ENCODE measurements at places on chromosomes 11 and 22.

DNA sequence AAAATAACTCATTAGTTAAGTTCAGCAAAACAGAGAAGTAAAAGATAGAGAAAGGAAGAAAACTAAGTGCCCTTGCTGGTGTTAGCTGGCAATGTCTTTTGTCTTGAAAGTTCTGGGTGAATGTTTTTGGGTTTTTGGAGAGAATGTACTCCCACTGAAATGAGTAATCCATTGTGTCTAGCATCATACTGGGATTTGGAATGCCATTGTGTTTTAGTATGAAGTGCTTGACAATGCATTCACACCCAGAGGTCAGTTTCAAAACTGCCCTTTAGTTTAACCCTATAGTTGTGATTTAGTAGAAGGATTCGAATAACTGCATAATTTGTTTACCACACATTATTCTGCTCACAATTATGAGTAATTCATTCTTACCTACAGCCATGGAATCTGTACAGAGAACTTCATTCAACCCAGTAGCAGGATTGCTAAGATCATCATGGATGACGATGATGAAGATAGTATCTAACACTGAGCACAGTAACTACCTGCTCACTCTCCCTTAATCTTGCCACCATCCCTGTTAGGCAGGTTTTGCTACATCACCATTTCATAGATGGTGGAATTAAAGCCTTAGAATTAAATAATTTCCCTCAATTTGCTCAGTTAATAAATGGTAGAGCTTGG, 33.9 kb downstream of the MAML2 start:
- DNase-seq, result no peak

DNA sequence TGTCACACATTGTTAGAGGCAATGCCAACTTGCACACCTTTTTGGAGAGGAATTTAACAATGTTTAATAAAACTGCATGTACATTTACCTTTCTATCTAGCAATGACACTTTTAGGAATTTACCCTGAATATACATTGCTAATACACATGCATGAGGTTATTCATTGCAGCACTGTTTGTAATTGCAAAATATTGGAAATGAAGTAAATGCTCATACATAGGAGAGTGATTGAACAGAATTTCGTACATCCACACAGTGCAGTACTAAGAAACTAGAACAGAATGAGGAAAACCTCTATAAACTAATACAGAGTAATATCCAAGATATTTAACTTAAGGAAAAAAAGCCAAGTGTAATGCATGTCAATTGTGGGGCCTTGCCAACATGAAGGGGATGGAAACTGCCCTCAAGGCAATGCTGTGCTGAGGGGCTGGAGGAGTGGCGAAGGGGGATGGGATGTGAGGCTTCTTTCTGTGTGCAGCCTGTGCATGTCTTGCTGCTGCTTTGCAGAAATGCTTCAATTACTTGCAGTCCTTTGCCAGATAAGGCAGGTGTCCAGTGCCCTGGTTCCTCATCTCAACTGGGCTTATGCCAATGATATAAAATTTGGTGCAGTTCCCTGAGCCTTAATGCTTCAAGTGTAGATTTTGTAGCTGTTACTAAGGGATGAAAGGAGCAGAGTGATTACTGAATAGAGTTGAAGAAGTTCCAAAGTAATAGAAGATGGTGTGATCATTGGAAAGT, 96.1 kb downstream of the GRIA4 start:
- no peak for DNase-seq

- no peak for DNase-seq
Observed at GRCh38 chr22:35835998-35836691, 118.5 kb downstream of the APOL5 start.

DNA sequence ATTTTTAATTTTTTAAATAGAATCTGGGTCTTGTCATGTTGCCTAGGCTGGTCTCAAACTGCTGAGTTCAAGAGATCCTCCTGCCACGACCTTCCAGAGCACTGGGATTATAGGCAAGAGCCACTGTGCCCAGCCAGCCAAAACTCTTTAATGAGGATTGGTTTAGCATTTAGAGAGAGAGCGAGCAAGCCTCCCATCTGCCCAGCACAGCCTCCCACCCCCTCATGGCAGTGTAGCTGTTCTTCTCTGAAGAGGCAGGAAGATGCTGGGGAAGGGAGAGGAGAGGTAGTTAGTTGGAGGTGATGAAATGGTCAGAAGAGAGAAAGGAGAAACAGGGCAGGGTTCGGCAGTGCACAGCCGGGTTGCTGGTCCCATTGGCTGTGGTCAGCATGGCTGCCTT, 105.7 kb downstream of the SCN3B start:
- no peak for DNase-seq

GRCh38 chr22:41047801-41048211, 44.6 kb upstream of the EP300 start:
- no peak for DNase-seq

DNA sequence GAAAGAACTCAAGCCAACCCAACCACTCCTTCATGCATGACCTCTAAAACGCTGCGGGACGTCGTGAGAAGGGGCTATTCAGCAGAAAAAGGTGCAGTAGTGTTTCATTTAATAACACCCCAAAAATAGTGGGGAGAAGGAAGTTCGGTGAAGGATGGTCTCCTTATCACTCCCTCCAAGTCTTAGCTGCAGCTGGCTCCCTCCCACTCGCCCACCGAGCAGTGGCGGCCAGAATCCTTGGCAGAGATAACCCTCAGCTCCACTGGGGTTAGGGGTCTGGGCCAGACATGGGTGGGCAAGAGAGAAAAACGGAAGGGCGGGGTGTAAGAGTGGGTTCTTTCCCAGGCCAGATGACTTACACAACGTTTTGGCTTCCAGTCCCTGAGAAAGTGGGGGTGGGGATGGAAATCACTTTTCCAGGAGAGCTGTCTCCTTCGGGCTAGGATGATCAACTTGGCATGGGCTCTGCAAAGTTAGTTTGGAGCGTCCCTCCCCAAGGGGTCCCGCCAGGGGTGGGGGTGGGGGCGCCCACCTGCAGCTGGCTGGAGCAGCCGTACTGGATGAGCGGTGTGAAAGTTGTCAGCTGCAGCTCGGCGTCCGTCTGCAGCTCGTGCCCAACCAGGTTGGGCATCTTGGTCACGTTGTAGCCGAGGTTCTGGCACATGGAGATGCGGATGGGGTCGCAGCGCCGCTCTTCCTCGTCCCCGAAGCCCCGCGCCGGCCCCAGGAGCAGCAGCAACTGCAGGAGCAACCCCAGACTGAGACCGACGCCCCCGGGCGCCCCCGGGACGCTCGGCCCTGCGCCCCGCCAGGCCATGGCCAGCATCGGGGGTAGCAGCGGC, 705 bp downstream of the FZD4 start:
- DNase-seq, result no peak

GRCh38 chr11:64605244-64605560, 14.2 kb downstream of the SLC22A12 start:
- DNase-seq, result no peak

DNA sequence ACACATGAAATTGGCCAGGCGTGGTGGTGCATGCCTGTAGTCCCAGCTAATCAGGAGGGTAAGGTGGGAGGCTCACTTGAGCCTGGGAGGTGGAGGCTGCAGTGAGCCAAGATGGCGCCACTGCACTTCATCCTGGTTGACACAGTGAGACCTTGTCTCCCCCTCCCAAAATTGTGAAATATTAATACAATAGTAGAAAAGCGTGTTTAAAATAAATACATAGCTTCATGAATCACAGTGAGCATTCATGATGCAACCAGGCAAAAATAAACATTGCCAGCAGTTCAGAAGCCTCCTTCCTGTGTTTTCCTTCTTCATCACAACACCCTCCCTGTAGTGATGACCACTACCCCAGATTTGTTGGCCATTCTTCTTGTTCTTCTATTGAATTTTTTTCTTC, 4.3 kb upstream of the TEAD1 start:
- no peak for DNase-seq

DNA sequence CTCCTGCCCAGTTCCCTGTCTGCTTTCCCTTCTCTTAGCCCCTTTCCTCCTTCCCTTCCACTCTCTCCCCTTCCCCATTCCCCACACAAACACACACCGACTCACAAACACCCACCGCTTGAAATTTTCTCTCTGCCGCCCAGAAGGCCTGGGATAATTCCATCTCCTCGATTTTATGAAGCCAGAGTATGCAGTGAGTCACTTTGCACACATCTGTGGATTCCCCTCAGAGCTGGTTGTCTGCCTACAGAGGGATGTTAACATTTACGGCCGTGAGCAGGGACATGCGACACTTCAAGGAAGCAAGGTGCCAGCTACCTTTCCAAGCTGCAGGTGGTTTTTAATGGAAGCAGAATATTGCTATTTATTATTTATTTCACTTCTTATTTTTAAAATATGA, 332.0 kb downstream of the TENM4 start:
- DNase-seq, result no peak

DNA sequence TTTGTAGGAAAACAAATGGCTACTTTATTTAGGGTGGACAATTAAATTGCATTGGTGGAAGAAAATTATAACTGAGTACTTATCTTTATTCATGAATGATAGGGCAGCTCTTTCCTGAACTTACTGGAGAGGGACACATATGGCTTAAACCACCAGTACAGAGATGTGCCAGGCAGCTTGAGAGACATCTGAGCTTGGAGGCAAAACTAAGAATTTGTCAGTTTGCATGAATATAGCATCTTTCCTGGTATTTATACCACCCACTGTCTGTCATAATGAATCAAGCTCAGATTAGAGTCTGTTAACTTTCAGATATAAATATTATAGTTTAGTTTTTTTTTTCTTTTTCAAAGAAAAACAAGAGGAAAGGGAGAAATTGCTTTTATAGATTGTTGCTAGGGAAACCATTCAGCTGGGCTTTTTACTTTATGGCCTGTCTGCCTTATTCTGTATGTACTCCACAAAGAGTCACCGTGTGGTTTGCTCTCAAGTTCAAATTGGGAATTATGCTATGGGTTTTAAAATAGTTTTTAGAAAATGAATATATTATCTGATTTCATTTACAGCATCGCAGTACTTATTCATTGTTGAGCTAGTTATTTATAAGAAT, 477.0 kb upstream of the CHORDC1 start:
- no peak for DNase-seq

DNA sequence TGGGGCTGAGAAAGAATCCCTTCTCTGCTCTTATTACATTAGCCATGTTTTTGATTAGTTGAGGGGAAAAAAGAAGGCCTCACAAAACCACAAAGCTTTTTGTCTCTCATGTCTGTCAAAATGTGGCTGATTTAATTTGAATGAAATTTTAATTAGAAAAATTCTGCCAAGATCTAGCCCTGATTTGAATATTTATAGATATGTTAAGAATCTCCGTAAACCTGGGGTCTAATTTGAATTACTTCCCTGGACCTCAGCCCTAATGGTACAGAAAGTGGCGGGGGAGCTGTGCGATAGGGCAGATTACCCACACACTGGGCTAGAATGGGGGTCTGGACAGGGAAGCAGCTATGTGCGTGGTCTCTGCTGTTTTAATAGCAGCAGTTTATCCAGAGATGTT, 141.3 kb upstream of the TTC12 start:
- DNase-seq, result no peak

DNA sequence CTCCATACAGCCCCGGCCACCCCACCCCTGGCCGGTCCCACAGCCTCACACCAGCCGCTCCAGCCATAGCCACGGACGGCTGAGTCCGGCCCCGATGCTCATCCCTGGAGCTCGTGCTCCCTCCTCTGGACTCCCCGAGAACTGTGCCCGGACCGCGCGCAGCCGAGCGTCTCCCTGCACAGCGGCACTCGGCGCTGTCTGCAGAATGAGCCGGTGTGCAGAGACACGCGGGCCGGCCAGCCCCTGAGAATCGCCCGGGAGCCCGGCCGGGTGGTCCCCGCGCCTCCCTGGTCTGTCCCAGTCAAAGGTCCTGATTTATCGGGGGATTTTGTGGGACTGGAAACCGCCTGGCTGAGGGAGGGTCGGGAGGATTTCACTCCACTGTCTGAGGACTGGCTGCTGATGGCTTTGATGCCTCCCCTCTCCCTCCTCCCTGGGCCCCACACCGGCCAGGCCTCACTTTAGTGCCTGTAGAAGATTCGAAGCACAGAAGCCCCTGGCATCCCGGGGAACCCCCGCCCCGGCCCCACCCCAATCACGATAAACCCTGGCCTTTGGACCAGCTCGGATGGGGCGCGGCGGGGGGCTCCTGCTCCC, 102.7 kb downstream of the BRD1 start:
- peak; percentile 69 for DNase-seq

DNA sequence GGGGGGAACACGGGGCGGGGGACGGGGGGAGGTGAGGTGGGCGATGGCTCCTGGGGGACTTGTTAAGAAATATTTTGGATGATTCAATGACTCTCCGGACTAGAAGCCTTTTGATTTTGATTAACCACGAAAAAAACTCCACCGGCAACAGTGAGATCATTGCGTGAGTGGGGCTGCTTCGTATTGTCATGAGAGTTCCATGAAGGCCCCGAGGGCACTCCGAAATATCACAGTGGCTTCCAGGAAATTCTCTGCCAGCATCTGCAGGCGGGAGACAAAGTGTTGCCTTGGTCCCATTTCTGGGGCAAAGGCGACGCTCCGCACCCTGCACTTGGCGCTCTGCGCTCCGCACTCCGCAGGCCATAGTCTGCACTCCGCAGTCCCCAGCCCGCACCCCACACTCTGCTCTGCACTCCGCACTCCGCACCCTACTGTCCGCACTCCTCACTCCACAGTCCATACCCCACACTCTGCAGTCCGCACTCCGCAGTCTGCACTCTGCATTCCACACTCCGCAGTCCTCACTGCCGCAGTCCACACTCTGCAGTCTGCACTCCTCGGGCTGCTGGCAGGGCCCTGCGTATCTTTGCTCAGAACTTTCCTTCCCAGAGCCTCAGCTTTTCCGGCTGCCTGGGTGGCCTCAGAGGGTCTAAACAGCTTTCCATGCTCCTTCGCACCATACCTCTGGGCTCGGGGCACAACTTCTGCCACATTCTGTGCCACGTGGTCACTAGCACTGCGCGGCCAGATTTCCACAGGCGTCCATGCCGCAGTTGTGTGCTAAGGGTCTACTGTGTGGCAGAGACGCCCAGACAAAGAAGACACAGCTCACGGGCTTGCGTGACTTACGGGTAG, 61.1 kb downstream of the LINC01488 start:
- no peak for DNase-seq

- DNase-seq, result no peak
Observed at GRCh38 chr22:29055192-29055830, 6.3 kb downstream of the C22orf31 start.

GRCh38 chr22:26295563-26296126, 126.4 kb downstream of the SEZ6L start:
- DNase-seq, result no peak

- peak; percentile 26 for DNase-seq
Observed at GRCh38 chr11:60130496-60130895, 42.0 kb downstream of the MS4A2 start.

- peak; percentile 63 for DNase-seq
Observed at GRCh38 chr11:36564376-36565030, 3.3 kb upstream of the RAG1 start.

DNA sequence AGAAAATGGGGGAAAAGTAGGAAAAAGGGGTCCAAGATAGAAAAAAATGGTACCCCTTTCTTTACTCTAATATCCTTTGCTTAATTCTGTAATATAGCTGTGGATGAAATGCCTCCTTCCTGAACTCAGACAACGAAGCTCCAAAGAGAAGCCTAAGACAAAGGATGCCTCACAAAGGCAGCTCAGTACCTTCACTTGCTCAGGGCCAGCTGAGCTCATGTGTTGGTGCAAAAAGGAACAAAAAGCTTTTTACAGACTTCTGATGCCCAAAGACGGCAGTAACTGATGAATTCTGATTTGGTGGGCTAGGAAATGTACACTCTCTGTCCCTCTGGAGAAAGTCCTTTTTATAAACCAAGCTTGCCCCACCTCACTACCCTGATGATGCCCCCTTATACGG, 77.5 kb downstream of the DENND5A start:
- DNase-seq, result no peak

Data from CD4-positive, alpha-beta T cell treated with Interleukin-10 for 1 hour (primary cell).